ENCODE measurements at places on chromosomes 3 and 15.

DNA sequence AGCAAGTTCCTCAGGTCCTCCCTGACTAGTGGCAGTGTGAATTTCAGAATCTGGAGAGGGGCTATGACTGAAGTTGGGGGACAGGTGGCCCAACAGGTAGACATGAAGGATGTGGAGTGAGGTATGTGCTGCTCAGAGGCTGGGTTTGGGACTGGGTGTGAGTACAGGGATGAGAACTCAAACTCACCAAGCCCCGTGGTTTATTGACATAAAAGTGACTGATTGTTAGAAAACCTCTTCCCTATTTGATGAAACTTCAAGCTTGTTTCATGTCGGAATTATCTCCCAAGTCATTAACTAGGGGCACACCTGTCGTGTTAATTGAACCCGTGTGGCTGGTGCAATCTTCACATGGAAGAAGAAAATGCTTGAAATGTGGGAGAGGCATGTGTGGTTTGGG, 27.1 kb downstream of the FGD5 start:
- DNase-seq, result no peak

DNA sequence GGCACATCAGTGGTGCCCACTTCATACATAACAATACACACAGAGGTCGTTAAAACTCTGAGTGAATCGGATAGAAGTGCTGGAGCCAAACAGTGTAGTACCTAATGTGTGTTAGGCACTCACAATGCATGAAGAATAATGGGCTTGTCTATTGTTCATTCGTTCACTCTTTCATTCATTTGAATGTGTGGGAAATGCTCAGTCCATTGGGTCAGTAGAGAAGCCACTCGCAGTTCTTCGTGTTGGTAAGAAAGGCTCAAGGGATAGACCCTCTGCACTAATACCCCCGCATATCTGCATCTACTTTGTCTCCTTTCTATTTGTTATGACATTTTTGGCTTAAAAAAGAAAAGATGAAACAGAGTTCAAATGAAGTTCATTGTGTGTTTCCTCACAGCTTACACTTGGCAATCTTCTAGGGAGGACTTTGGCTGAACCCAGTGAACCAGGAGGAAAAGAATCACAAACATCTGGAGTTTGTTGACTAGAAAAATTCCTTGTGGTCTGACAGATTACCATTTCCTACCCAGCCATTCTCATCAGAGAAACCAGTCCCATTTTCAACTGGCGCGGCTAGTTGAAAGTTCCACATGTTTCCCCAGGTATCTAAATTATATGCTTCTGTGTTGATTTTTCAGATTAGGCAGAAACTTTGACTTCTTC, 32.8 kb upstream of the MFSD1 start:
- no peak for DNase-seq

- no peak for DNase-seq
These were observed 29.9 kb downstream of the CDAN1 start for GRCh38 chr15:42707068-42707467.

- no peak for DNase-seq
These were observed 276.5 kb upstream of the KCNMB2 start for GRCh38 chr3:178259703-178260102.

Data from GM19239 (cell line).